ENCODE measurements at places on chromosomes 5 and 9.

DNA sequence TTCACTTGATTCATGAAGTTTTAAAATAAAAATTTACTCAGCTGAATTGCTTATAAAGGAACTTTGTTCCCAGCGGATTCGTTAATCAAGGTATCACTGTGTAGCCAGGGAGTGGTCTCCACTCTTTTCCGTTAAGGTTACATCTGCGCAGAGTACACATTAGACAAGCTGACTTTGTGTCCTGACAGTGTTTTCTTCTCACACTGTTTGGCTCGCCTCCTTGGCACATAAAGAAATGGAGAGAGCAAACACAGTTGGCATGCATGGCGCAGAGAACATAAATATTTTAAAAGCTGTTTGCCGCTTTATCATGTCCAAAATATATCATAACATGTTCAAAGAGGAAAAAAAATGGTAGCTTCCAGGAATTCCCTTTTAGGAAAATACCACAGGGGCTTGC is 153.2 kb downstream of the EDIL3 start:
- no peak for DNase-seq

DNA sequence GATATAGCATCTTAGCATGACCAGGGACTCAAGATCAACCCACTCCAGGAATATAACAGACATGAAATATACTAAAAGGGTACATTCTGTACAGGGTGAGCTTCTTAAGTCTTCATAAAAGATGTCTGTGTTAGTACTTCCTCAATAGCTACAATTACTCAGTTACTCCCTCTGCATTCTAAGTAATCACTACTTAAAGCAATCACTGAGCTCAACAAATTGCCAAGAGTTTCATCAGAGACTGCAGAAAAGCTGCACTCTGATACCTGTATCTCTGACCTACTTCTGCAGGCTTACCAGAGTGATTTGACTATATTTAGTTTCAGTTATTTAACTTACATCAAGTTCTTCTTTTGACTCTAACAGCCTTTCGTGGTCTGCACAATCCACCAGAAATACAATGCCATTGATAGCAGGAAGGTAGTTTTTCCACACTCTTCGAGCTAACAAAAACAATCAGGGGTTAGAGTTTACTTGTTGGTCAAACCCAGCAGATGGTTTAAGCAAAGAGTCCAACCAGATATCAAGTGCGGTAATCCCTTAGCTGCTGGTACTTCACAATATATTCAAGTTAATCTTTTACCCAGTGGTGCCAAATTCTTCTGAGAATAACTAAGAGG is 23.3 kb downstream of the SAR1B start:
- no peak for DNase-seq

DNA sequence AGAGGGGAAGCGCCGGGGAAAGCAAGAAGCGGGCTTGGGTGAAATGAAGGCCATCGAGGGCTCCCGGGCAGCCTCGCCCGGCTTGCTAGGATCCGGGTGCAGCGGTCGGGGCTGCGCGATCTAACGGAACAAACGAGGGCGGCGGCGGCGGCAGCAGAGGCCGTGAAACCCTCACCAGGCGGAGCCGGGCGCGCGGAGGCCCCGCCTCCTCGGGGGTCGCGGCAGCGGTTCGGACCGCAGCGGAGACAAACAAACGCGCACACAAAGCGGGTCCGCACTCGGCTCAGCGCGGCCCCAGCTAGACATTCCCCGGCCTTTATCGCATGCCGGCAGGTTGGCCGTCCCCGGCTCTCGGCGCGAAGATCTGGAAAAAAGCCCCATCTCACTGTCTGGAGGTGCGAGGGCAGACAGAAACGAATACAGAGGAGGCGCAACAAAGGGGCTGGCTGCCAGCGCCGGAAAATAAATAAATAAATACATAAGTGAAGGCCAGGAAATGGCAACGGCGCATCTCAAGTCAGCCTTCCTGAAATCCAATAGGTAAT is 10.5 kb upstream of the TRIM36 start:
- peak; percentile 37 for DNase-seq

DNA sequence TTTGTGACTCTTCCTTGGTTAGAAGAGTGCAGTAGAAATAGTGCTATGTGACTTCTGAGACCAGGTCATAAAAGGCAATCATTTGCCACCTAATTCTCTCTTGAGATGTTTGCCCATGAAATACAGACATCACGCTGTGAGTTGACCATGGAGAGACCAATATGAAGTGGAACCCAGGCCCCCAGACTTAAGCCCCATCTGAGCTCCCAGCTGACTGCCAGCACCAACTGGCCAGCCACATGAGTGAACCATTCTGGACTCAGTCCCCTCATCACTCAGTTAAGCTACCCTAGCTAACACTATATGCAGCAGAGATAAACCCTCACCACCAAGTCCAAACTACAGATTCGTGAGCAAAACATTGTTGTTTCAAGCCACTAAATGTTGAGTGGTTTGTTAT is 60.7 kb upstream of the NIPBL start:
- DNase-seq = no peak

DNA sequence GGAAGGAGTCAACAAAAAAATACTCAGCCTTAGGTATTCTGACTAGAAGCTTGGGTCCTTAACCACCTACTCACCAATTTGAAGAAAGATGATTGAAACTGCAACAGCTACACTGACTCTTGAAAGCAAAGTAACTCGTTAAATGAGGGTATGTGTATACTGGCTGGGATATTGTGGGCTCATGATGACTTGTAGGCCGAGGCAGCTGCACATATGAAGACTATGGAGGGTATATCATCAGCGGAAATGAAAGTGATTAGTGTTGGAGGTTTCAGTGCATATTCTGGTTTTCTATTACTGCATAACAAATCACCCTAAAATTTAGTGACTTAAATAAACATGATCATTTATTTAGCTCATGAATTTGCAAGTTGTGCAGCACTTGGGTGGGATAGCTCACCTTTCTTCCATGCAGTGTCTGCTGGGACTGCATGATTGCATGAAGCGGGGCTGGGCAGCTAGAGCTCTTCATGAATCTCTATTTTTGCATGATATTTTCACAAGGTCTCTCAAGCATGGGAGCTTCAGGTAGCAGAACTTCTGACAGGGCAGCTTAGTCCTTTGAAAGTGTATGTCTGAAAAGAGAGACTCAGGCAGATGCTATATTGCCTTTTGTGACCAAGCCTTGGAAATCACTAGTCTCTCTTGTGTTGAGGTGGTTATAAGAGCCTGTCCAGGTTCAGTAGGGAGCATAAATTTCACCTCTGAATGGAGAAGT is 96.1 kb upstream of the CDKN2B start:
- no peak for DNase-seq

GRCh38 chr9:124766815-124767554 is 4.1 kb downstream of the NR6A1 start:
- no peak for DNase-seq

GRCh38 chr9:91411096-91411771 is 12.4 kb downstream of the NFIL3 start:
- no peak for DNase-seq

All from LoVo (cell line).